ENCODE measurements at places on chromosomes 7 and 10.

- DNase-seq, result no peak
Measured at GRCh38 chr7:23216021-23216420, 30.6 kb upstream of the GPNMB start.

- DNase-seq, result no peak
Measured at GRCh38 chr10:24947304-24948097, 4.9 kb downstream of the PRTFDC1 start.

- DNase-seq, result no peak
Measured at GRCh38 chr10:69892816-69893215, 91.1 kb downstream of the COL13A1 start.

DNA sequence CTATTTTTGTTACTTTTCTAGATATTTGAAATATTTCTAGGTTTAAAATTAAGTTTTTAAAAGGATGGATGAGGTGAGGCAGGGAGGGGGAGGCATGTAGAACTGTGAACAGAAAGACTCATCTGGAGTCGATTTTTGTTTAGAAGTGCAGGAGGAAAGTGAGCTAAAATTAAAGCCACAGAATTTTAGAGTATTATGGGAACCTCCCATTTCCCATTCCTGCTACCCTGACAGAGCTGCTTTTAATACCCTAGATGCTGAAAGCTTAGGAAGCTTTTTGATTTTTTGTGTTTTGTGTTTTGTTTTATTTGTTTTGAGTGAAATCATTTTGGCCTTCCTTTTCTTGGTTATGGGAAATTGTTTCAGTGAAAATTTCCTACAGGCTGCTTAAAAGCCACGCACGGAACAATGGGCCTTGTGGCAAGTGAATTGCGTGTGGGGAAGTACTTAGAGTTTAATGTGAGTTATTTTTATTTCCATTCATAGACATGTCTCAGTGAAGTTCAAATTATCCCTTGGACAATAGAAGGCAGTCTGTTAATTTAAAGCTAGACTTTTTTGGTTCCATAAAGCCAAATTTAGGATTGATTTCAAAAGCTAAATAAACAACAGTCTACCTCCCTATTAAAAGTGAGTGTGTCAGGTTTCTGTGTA lies 102.0 kb upstream of the HDAC9 start:
- no peak for DNase-seq

- DNase-seq, result no peak
Measured at GRCh38 chr10:85149766-85150165, 821.4 kb downstream of the CCSER2 start.

DNA sequence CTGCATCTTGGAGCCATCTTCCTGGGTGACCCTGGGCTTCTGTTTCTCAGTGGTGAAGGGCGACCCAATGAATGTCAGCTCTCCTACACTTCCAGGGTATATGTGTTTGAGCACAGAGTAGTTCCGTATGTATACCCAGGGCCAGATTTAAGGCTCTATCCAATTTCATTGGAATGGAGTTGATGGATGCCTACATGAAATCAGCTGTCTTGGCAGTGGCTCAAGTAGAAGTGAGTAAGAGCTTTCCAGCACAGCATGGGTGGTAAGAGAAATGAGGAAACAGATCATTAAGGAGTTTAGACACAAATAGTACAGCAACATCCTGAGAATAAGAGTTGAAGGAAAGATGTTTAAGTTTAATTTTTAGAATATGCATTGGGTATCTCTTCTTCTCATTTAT lies 433.0 kb downstream of the PAXIP1 start:
- DNase-seq, result no peak

DNA sequence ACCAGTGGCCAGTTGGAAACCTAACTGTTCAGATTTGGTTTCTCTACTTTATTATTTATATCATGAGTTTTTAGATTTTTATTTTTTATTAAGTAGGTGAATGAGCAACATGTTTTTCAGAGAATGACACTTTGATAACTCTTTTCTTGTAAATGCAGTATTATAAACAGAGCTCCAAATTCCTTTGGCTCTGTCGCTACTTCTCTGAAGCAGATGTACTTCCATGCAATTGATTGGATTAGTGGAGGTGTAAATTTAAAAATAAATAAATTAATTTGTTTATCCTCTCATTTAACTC lies 34.3 kb upstream of the ICA1 start:
- DNase-seq, result no peak

- DNase-seq, result no peak
Measured at GRCh38 chr7:21945454-21946221, at the start of gene CDCA7L. CDCA7L (minus strand) TSS chr7:21945899; CDS start chr7:21945804, 95 bp downstream.

- no peak for DNase-seq
Measured at GRCh38 chr7:150958062-150958552, 20.0 kb downstream of the KCNH2 start.

- DNase-seq, result no peak
Measured at GRCh38 chr7:106767078-106767477, 98.0 kb upstream of the PIK3CG start.

DNA sequence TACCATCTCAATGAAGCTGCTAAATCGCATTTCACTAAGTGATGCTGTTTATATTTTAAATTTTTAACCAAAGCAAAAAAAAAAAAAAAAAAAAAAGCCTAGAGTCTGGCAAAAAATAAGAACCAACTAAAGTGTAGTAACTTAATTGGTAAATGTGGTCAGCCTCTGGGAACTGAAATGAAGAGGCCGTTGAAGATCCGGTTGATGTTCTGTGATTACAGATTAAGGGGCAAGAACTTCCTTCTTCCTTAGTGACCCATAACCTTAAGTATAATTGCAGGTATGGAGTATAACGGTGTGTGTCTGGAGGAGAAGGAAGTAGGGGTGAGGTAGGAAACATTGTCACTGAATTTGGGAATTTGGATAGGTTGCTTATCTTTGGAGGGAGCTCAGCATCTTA lies 7.7 kb upstream of the SRGN start:
- DNase-seq, result no peak

Data from epithelial cell of prostate (primary cell).